ENCODE measurements at places on chromosomes 3 and 15.

- H3K36me3 ChIP-seq = no peaks in the 10 kb centered on the region
- H3K4me1 ChIP-seq = no peaks in the 10 kb centered on the region
- H3K4me3 ChIP-seq = no peak overlapping the region
- no peaks in the 10 kb centered on the region for H3K27me3 ChIP-seq
- H3K27ac ChIP-seq = no peak overlapping the region
- DNase-seq = no peak
Measured at GRCh38 chr3:25967385-25967784, 177.5 kb downstream of the OXSM start.

DNA sequence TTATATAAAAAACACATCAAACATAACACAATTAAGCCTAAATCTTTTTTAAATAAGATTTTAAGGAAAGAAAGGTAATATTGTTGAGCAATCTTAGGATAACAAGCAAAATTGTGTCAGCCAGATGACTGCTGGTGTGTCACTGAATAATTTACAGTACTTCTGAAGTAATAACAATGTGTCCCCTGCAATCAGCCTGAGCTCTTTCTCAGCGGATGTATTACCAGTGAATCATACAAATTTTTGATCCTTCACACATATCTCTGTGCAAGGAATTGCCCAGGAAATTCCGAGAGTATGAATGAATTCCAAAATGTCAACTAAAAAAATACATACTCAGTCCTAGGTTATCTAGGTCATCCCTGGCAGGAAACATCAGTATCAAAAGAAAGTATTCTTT lies 76.6 kb upstream of the PTX3 start:
- no peaks in the 10 kb centered on the region for H3K36me3 ChIP-seq
- no peaks in the 10 kb centered on the region for H3K27me3 ChIP-seq
- DNase-seq = peak; percentile 93
- peaks cover 5% of the 10 kb centered on the region for H3K4me1 ChIP-seq

GRCh38 chr3:122299872-122300460 lies 25.1 kb upstream of the CSTA start:
- no peaks in the 10 kb centered on the region for H3K27me3 ChIP-seq
- peak; percentile 17 for DNase-seq
- no peak overlapping the region for H3K4me3 ChIP-seq
- no peaks in the 10 kb centered on the region for H3K4me1 ChIP-seq
- H3K27ac ChIP-seq = no peak overlapping the region

GRCh38 chr3:10400050-10400748 lies 79.3 kb upstream of the SEC13 start:
- H3K4me1 ChIP-seq = peaks cover 3% of the 10 kb centered on the region
- H3K4me3 ChIP-seq = no peak overlapping the region
- no peaks in the 10 kb centered on the region for H3K36me3 ChIP-seq
- peaks cover 28% of the 10 kb centered on the region for H3K27me3 ChIP-seq
- DNase-seq = peak; percentile 2

GRCh38 chr15:63640146-63640545 lies 43.0 kb downstream of the FBXL22 start:
- no peak overlapping the region for H3K4me3 ChIP-seq
- no peak for DNase-seq
- H3K27ac ChIP-seq = no peak overlapping the region

- no peaks in the 10 kb centered on the region for H3K27me3 ChIP-seq
- H3K4me3 ChIP-seq = no peak overlapping the region
- H3K4me1 ChIP-seq = peaks cover 2% of the 10 kb centered on the region
- no peak for DNase-seq
Measured at GRCh38 chr3:70890020-70890394, 577.6 kb upstream of the MDFIC2 start.

- H3K36me3 ChIP-seq = no peaks in the 10 kb centered on the region
- DNase-seq = no peak
- no peak overlapping the region for H3K27ac ChIP-seq
- peaks cover 11% of the 10 kb centered on the region for H3K27me3 ChIP-seq
- no peaks in the 10 kb centered on the region for H3K4me1 ChIP-seq
Measured at GRCh38 chr15:101568309-101568708, 78.8 kb upstream of the PCSK6 start.

- no peak overlapping the region for H3K4me3 ChIP-seq
- no peaks in the 10 kb centered on the region for H3K27me3 ChIP-seq
- H3K36me3 ChIP-seq = no peaks in the 10 kb centered on the region
- no peaks in the 10 kb centered on the region for H3K4me1 ChIP-seq
- no peak overlapping the region for H3K27ac ChIP-seq
- DNase-seq = peak; percentile 78
Measured at GRCh38 chr3:33636125-33636850, 81.8 kb downstream of the CLASP2 start.

- H3K4me1 ChIP-seq = peaks cover 2% of the 10 kb centered on the region
- peaks cover 4% of the 10 kb centered on the region for H3K36me3 ChIP-seq
- DNase-seq = no peak
- H3K27ac ChIP-seq = no peak overlapping the region
- H3K4me3 ChIP-seq = no peak overlapping the region
Measured at GRCh38 chr15:55344206-55344605, 25.2 kb downstream of the PIGB start.

GRCh38 chr3:52983336-52983807 lies 62.5 kb downstream of the SFMBT1 start:
- no peak for DNase-seq

DNA sequence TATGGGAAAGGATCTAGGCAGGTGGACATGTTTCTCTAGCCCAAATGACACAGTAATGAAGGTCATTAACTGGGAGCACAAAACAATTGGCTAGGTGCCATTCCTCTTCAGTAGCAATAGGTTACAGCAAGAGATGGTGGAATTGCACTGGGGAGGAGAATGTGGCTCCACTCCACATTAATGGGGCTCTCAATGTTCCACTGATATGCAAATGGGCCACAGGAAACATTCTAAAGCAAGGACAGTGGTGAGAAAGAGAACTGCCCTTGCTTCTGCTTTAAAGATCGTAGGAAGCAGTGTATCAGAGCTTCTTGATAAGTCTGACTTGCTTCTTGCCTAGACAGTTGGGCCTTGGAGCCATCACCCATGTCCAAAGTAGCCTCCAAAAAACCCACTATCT lies 271.4 kb upstream of the PPP2R3A start:
- no peaks in the 10 kb centered on the region for H3K27me3 ChIP-seq
- no peak overlapping the region for H3K4me3 ChIP-seq
- DNase-seq = no peak
- H3K27ac ChIP-seq = no peak overlapping the region
- no peaks in the 10 kb centered on the region for H3K4me1 ChIP-seq

GRCh38 chr3:14445773-14446172 lies 43.4 kb downstream of the SLC6A6 start:
- no peaks in the 10 kb centered on the region for H3K27me3 ChIP-seq
- no peak overlapping the region for H3K27ac ChIP-seq
- peaks cover 49% of the 10 kb centered on the region for H3K36me3 ChIP-seq
- H3K4me1 ChIP-seq = peaks cover 14% of the 10 kb centered on the region

GRCh38 chr3:127002195-127003174 lies 19.6 kb downstream of the PLXNA1 start:
- peak overlapping the region; percentile 99 for H3K27ac ChIP-seq
- peak; percentile 89 for DNase-seq
- H3K4me3 ChIP-seq = no peak overlapping the region
- H3K27me3 ChIP-seq = no peaks in the 10 kb centered on the region
- peaks cover 29% of the 10 kb centered on the region for H3K4me1 ChIP-seq

- no peak overlapping the region for H3K4me3 ChIP-seq
- no peak overlapping the region for H3K27ac ChIP-seq
- peaks cover 24% of the 10 kb centered on the region for H3K4me1 ChIP-seq
- no peaks in the 10 kb centered on the region for H3K27me3 ChIP-seq
- no peaks in the 10 kb centered on the region for H3K36me3 ChIP-seq
- DNase-seq = no peak
Measured at GRCh38 chr3:45657853-45658252, 31.3 kb upstream of the SACM1L start.

DNA sequence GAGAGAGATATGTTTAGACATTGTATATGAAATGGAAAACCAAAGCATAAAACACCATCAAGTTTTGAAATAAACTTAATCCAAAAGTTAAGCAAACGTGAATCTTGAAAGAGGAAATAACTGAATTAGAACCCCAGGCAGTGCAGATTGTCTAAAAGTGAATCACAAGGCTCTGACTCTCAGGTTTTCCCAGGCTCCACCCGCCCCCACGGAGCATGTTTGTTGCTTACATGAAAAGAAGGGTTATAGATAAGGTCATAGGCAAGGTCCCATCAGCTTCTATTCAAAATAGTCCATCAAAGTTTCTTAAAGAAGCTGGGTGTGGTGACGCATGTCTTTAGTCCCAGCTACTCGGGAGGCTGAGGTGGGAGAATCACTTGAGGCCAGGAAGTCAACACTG lies 29.0 kb upstream of the SLMAP start:
- H3K4me3 ChIP-seq = no peak overlapping the region
- peak; percentile 11 for DNase-seq
- H3K27me3 ChIP-seq = no peaks in the 10 kb centered on the region
- no peaks in the 10 kb centered on the region for H3K36me3 ChIP-seq

GRCh38 chr3:70647094-70647493 lies 334.7 kb upstream of the MDFIC2 start:
- H3K4me1 ChIP-seq = no peaks in the 10 kb centered on the region
- no peak for DNase-seq
- H3K27me3 ChIP-seq = peaks cover 2% of the 10 kb centered on the region
- no peak overlapping the region for H3K27ac ChIP-seq
- H3K36me3 ChIP-seq = no peaks in the 10 kb centered on the region

GRCh38 chr3:142152384-142152783 lies 3.0 kb upstream of the TFDP2 start:
- DNase-seq = no peak
- no peaks in the 10 kb centered on the region for H3K27me3 ChIP-seq
- H3K36me3 ChIP-seq = no peaks in the 10 kb centered on the region
- no peak overlapping the region for H3K4me3 ChIP-seq
- peaks cover 4% of the 10 kb centered on the region for H3K4me1 ChIP-seq
- H3K27ac ChIP-seq = no peak overlapping the region

DNA sequence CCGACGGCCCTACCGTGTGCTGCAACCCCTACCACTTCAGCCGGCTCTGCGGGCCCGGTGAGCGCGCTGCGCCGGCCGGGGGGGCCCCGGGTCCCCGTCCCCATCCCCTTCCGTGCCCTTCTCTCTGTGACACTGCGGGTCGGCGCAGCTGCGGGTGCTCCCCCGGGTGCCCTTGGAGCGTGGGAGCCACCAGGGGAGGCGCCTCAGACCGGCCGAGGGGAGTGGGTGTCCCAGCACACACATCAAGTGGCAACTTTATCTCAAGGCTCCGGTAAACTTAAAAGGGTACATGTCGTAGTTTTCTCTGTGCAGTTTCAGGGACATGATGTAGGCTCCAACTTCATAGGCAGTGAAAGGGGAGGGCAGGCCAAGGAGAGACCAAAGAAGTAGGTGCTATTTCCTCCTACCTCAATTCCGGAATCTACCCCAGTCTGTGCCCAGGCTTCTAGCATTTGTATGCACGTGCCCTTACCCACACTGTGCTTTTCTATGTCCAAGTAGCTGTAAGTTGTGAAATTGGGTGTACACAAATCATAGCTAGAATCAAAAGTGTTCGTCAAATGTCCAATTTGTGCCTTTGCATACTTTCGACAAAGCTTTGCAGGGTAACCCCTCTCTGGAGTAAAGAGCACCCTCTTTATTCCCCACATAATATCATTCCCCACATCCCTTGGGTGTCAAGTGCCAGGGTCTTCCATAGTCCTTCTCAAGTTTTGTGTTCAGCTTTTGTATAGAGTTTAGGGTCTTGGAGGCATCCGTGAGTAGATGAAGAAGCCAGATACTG lies 2.2 kb downstream of the SMAD6 start:
- peak overlapping the region; percentile 72 for H3K4me3 ChIP-seq
- H3K27ac ChIP-seq = peak overlapping the region; percentile 80
- H3K4me1 ChIP-seq = peaks cover 25% of the 10 kb centered on the region
- DNase-seq = no peak
- no peaks in the 10 kb centered on the region for H3K27me3 ChIP-seq

- no peak overlapping the region for H3K4me3 ChIP-seq
- H3K4me1 ChIP-seq = no peaks in the 10 kb centered on the region
- no peaks in the 10 kb centered on the region for H3K36me3 ChIP-seq
Measured at GRCh38 chr15:29018995-29019976, 133.5 kb downstream of the APBA2 start.

DNA sequence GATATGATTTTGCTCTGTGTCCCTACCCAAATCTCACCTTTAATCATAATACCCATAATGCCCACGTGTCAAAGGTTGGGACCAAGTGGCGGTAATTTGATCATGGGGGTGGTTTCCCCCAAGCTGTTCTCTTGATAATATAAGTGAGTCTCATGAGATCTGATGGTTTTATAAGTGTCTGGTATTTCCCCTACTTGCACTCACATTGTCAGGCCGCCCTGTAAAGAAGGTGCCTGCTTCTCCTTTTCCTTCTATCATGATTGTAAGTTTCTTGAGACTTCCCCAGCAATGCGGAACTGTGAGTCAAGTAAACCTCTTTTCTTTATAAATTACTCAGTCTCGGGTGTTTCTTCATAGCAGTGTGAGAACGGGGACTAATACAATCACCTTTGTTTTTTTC lies 279.8 kb downstream of the ARPP21 start:
- DNase-seq = no peak
- no peaks in the 10 kb centered on the region for H3K36me3 ChIP-seq
- no peak overlapping the region for H3K27ac ChIP-seq

GRCh38 chr15:96296264-96296663 lies 34.2 kb upstream of the NR2F2 start:
- H3K4me3 ChIP-seq = no peak overlapping the region
- no peaks in the 10 kb centered on the region for H3K36me3 ChIP-seq
- no peak overlapping the region for H3K27ac ChIP-seq
- peaks cover 2% of the 10 kb centered on the region for H3K4me1 ChIP-seq

DNA sequence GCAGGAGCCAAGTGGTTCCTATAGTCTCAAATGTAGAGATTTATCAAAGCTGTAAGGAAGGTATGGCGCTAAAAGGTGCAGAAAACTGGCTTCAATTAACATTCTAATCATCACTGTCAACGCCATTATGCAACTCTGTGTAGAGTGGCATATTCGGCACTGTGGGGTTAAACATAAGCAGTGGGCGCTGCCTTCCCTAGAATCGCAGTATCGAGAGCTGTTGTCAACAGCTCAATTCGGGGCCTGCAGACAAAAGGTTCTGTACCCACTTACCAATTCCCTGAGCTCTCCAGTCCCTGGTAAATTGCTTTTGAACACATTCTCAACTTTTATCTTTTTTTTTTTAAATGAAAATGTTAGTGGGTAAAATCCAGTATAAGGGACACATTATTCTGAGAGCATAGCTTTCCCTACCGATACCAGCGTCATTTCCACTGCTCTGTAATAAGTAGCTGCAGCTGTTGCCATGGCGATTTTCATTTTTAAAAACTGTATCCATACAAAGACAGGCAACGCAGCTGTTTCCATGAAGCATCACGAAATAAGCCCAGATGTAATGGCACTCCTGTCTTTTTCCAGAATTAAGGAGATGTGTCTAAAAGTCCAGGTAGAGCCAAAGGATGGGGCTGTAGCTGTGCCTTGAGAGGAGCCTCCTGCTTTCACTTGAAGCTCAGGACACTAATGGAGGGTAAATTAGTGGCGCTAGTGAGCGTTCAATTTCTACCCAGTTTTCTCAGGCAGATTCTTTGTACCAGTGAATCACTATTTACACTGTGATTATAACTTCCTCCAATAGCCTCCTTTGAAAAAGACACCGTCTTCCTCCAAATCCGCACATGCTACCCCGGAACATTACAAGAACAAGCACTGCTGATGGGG lies 250.3 kb downstream of the SLC9A9 start:
- no peaks in the 10 kb centered on the region for H3K27me3 ChIP-seq
- H3K27ac ChIP-seq = no peak overlapping the region
- no peaks in the 10 kb centered on the region for H3K4me1 ChIP-seq
- H3K36me3 ChIP-seq = no peaks in the 10 kb centered on the region
- DNase-seq = no peak

- H3K27me3 ChIP-seq = no peaks in the 10 kb centered on the region
- DNase-seq = no peak
- no peak overlapping the region for H3K4me3 ChIP-seq
- no peaks in the 10 kb centered on the region for H3K36me3 ChIP-seq
- H3K4me1 ChIP-seq = no peaks in the 10 kb centered on the region
- H3K27ac ChIP-seq = no peak overlapping the region
Measured at GRCh38 chr3:108744762-108745161, 12.4 kb downstream of the RETNLB start.
